ENCODE measurements at places on chromosomes 11 and 22.
A peak's percentile ranks its signal among the peaks of the same experiment; 100 is the strongest.

DNA sequence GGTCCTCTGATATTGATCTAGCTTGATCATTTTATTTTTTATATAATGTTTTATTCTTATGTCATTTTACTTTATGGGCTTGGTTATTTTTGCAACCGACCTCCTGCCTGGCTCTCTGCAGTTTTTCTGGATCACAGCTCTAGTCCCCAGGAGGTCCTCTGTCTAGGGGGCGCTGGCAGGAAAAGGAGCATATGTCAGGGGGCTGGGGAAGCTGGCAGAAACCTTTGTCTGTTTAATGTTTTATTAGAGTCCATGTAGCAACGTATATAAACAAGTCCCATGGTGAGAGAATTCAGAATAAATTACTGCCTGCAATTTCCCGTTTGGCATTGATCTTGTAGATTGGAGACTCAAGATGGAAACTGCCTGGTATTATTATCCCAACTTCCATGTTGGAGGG is 133.5 kb upstream of the ZBED5 start:
- DNase-seq = no peak

GRCh38 chr11:64661146-64661545 is 61.9 kb downstream of the NRXN2 start:
- no peak for DNase-seq

GRCh38 chr11:79062814-79063762 is 377.7 kb downstream of the TENM4 start:
- no peak for DNase-seq

- DNase-seq = peak; percentile 10
Measured at GRCh38 chr11:124402326-124402922, 3.6 kb upstream of the OR8B3 start.

GRCh38 chr22:49638788-49639187 is 188.9 kb downstream of the BRD1 start:
- no peak for DNase-seq

DNA sequence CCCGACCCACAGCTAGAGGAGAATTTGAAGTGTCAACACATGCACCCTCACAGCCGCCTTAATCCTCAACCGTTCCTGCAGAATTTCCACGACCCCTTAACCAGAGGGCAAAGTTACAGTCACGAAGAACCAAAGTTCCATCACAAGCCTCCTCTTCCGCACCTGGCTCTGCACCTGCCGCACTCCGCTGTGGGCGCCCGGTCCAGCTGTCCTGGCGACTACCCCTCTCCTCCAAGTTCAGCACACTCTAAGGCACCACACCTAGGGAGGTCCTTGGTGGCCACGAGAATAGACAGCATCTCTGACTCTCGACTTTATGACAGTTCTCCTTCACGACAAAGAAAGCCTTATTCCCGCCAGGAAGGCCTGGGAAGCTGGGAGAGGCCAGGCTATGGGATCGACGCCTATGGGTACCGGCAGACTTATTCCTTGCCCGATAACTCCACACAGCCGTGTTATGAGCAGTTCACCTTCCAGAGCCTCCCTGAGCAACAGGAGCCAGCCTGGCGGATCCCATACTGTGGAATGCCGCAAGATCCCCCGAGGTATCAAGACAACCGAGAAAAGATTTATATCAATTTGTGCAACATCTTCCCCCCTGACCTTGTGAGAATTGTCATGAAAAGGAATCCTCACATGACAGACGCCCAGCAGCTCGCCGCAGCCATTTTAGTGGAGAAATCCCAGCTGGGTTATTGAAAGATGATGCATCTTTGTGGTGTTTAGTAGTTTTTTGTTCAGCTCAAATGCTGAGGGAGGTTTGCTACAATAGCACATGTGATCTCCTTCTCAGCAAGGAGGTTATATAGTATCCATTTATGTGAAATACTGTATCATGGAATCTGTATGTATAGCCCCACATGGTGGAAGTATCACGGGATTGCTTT is 72.1 kb downstream of the ZC3H12C start:
- DNase-seq = no peak

DNA sequence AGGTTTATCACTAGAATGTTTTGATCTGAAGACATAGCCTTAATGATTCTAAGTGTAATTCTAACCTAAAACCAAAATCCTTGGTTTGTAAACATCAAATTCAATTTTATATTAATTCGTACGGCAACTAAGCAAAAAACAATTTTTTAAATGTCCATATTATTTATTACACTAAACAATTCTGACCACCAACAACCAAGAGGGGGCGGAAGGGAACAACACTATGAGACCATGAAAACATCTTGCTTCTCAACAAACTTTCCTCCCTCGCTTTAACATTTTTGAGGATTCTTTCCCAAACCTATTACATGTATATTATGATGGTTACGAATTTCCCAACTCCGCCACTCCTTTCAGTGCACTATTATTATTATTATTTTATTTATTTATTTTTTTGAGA is 6.5 kb upstream of the UCP2 start:
- no peak for DNase-seq

DNA sequence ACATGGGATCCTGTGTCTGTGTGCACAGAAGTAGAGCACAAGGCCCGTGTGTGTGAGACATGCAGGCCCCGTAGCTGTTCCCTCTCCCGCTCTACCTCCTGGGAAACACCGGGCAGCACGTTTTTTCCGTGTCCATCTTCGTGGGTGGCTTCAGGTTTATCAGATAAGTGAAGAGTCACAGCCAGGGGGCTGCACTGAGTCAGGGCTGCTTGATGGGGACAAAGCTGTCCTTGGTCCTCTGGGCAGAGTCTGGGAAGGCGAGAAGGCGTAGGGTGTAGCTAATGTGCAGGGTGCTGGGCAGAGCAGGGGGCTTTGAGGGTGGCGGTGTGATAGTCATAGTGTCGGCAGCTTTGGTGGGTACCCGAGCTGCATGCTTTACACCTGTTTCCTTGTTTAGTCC is 23.7 kb downstream of the INCENP start:
- no peak for DNase-seq

GRCh38 chr22:47195484-47196165 is 433.2 kb downstream of the TBC1D22A start:
- DNase-seq = no peak

- no peak for DNase-seq
Measured at GRCh38 chr22:36741204-36741793, 34.6 kb downstream of the IFT27 start.

DNA sequence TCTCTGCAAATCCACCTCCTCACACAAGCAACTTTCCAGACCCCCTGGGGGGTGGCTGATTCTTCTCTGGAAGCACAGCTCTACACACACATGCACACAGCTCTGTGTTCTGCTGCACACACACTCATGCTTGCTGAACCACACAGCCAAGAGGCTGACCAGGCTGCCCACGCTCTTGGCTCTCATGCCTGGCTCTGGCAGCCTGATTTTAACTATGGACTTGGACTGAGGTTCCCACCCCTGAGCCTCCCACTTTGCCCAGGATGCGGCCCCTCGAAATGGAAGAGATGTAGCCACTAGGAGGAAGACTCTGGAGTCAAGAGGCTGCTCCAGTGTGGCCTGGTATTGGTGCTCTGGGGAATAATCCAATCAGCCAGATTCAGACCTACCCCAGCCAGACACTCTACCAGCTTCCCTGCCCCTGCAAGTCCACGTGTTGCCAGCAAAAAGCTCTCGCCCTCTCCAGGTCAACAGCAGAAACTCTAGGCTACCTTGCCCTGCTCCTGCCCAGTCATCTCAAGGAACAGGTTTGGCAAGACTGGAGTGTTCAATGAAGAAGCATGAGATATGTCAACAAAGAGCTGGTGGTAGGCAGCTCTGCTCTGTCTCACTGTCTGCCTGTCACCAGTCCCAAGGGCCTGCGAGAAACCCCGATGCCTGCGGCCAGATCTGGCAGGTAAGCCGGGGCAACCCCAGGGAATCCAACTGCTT is 8.8 kb upstream of the CASTOR1 start:
- no peak for DNase-seq

DNA sequence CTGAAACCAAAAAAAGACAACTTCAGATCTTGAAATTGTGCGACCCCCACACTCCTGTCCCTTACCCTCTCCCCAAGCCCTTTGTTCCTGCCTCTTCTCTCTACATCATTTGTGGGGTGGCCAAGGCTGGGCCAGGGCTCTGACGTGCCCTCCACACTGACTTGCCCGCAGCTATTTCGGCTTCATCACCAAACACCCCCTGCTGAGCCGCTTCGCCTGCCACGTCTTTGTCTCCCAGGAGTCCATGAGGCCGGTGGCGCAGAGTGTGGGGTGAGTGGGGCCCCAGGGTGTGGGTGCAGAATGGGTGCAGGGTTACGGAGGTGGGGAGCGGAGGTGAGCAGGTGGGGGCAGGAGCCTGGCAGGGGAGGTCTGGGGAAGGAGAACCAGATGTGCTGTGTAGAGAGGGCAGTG is 9.5 kb downstream of the MAPK8IP2 start:
- DNase-seq = no peak

- DNase-seq = peak; percentile 81
Measured at GRCh38 chr11:67240576-67241389, 25.5 kb upstream of the GRK2 start.

DNA sequence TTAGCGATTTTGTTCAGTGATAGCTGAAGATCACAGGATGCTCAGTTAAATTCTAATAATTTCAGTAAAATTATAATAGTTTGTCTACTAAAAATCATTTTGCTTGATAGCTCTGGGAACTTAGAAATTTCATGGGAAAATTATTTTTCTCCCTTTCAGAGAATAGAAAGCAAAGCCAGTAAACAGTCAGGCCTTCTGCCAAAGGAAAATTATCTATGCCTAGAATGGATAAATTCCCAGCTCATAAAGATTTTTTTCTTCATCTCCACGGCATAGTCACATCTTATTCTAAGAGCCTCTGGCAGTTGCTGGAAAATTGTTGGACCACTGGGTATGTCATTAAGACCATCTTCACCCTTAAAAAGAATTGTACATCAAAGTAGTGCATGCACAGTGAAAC is 169.6 kb upstream of the ANO3 start:
- DNase-seq = no peak

- DNase-seq = no peak
Measured at GRCh38 chr22:36198536-36198935, 3.1 kb downstream of the APOL4 start.

- no peak for DNase-seq
Measured at GRCh38 chr22:40241200-40241763, 63.6 kb downstream of the TNRC6B start.

DNA sequence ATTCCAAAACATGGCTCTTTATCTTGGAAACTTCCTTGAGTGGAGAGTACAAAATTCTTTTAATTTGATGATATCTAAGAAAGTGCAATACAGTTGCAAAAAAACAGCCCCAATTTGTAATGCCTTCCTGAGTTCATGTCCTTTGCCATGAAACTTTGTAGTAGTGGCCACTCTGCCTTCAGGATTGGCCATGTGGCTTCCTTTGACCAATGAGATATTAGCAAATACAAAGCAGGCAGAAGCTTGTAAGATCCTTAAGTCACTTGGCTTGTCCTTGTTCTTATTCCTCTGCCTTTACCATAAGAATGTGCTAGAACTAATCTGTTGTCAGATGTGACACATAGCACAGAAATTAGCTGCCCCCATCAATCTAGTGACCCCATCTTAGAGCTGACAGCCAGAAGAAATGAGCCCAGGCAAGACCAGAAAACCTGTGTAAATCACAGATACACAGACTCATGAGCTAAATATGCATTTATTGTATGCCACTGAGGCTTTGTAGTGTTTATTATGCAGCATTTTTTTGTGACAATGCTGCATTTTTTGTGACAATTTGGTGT is 29.8 kb upstream of the BLID start:
- DNase-seq = no peak

GRCh38 chr22:36027579-36027934 is 1.1 kb downstream of the RBFOX2 start:
- DNase-seq = no peak

DNA sequence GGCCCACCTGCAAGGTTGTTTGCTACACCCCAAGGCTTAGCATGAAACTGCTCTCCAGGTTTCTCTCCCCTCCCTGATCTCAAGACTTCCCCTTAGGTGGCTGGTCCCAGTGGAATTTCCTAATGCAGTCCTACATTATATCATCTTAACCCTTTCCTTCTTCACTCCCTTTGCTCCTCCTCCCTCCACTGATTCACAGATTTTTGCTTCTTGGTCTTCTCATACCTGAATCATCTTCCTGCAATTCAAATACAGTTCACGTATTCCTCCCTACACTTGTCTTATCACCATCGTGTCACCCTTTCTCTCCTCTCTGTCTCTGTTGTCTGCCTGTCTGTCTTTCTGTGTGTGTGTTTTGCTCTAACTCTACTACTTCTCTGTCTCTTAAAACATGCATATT is 17.0 kb downstream of the MMP10 start:
- DNase-seq = no peak

DNA sequence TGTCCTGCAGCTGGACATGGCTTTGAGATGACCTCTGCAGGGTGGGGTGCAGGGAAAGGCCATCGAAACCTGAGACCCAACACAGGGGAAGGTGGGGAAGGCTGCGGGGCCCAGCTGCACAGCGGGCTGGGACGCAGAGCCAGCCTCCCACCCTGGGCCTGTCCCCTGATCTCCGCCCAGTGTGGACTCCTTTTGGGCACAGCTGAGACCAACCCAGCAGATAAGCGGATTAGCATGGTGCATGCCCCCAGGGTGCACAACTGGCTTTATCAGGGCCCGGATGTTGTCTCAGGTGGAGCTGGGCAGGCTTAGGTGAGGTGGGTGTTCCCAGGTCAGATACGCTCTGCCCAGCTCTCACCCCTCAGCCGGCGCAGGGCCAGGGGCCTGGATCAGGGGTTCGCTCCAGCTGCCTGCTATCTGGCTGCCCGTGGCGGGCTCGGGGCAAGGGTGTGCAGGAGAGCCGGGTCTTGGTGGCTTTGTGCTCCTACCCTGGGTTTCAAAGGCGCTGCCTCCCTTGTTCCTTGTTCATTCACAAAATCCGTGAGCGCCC is 28.1 kb upstream of the MUC5AC start:
- DNase-seq = no peak

DNA sequence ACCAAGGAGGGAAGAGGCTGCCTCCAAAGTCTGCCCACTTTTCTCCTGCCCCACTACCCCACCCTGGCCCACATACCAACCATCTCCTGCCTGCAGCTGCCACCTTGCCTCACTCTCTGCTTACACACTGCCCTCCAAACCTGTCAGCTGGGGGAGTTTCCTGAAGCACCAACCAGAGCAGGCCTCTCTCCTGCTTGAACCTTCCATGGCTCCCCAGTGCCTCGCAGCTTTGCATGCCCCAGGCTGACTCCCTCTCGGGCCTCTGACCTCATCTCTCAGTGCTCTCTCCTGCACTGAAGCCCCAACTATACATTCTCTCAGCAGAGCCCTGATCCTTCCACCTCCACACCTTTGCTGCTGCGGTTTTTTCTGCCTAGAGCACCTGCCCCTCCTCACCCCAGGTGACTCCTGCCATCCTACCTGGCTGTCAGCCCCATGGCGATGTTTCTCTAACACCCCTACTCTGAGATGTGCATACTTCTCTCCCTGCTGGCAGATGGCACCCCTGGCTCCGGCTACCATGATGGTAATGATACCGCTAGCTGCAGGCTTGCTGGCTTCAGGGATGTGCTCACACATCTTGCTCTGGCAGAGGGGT is 43.5 kb downstream of the MN1 start:
- DNase-seq = no peak
